ENCODE measurements at places on chromosomes 2 and 18.

- DNase-seq = no peak
Observed at GRCh38 chr2:176500901-176501300, 231.7 kb downstream of the MTX2 start.

- no peak for DNase-seq
Observed at GRCh38 chr18:55405475-55405874, 182.5 kb downstream of the TCF4 start.

GRCh38 chr2:1738646-1739302 lies 5.5 kb downstream of the PXDN start:
- DNase-seq = no peak

DNA sequence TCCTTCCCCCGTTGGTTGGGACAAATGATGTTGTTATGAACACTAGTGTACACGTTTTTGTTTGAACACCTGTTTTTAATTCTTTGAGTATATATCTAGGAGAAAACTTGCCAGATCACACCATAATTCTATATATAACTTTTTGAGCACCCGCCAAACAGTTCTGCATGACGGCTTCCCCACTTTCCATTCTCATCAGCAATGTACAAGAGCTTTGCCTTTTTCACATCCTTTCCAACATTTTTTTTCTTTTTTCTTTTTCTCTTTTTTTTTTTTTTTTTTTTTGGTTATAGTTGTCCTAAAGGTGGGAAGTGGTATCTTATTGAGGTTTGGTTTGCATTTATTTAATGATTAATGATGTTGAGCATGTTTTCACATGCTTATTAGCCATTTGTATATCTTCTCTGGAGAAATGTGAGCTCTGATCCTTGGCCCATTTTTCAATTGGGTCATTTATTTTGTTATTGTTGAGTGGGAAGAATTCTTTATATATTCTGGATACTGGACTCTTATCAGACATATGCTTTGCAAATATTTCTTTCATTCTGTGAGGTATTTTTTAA lies 86.9 kb upstream of the ZC3H15 start:
- no peak for DNase-seq
